Activated T-cell treated with anti-CD3 and anti-CD28 coated beads, Interleukin-2, amount 50 U/mL, for 48 hours (primary cell): ENCODE measurements at places on chromosomes 3 and 15.

DNA sequence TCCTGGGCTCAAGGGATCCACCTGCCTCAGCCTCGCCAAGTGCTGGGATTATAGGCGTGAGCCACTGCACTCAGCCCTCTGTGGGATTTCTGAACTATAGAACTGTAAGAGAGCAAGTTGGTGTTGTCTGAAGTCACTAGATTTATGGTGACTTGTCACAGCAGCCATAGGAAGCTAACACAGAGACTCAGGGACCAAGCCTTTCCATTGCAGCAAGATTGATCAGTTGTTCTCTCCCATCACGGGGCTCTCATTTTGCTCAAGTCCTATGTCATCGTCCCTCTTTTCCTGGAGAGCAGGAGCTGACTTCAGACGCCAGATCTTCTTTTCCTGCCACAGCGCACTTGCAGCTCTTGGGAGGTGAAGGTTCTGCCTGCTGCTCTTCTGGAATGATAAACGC, 61.0 kb downstream of the APBA2 start:
- DNase-seq, result no peak

DNA sequence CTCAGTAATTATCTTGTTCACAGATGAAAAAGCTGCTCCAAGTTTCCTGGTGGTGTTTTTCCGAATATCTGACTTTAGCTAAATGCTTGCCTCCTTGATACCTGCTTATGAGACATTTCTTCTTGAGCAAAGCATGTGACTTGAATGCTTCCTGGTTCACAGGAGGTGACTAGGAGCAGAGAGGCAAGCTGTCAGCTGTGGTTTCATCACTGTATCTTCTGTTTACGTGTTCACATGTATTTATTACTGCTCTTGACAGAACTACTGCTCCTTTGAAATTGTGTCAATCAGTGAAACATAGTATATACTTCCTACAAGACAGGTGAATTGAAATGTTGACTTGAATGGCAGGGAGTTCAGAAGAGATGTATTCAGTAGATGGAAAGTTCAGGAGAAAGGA, 8.9 kb upstream of the SPPL2A start:
- DNase-seq, result no peak

- no peak for DNase-seq
Measured at GRCh38 chr15:90478846-90479481, 50.8 kb upstream of the CRTC3 start.

GRCh38 chr3:37909067-37909911, 47.6 kb downstream of the CTDSPL start:
- DNase-seq, result no peak

DNA sequence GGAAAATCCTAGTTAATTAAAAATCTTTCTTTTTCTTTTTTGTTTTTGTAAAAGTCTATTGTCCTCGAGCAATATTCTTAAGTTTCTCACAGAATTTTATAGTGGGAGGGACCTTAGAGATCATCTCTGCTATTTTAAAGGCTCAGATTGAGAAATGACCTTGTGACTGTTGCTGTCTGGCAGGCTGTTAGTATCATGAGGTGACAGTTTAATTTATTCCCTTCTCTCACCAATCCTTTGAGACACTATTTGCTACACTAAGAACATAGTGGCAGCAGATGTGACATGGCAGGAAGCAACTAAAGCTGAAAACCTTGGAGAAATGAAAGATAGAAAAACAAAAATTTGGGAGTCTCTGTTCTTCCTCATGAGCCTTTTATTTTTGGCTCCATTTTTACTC, 24.9 kb downstream of the APPL1 start:
- no peak for DNase-seq

DNA sequence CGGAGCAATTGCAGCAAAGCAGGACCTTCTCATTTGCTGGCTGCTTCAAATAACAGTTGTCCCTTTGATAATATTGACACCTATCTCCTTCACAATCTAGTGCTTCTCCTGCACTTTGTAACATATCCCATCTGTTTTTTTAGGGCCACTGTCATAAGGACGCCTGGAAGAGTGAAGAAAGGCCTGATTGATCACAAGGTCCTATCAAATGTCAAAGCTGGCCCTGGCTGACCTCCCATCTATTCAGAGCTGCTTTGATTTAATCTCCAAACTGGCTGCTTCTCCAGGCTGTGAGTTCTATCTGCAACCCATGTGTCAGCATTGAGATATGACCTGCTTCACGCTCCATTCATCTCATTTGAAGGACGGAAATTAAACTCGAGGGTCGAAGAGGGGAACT, 601.2 kb upstream of the KCNMB2 start:
- DNase-seq, result no peak

- no peak for DNase-seq
Measured at GRCh38 chr15:98296653-98297052, 336.1 kb downstream of the ARRDC4 start.

- no peak for DNase-seq
Measured at GRCh38 chr3:23808525-23808924, 2.8 kb downstream of the UBE2E1 start.

DNA sequence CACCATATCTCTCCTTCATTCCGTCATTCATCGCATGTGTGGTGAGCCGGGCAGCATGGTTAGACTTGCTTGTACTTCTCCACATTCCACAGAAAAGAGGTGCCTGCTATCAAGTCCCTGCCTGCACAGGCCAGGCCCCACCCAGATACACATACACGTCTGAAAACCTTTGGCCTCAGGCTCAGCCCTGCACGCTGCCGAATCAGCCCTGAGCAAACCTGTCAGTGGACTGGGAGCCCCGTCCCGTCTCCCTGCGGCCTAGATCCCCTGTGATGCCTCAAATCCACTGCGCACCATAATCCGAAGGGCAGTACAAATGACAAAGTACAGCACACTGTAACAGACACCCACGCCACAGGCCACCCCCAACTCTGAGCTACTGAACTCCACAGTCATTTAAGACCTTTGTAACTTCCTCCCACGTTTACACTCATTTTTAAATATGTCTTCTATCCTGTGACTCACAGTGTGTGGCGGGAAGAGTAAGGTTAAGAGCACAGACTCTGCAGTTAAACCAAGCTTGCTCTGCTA, 67.1 kb downstream of the MB21D2 start:
- DNase-seq, result peak; percentile 71

GRCh38 chr3:112755845-112756613, 90.6 kb downstream of the CD200R1L start:
- no peak for DNase-seq

DNA sequence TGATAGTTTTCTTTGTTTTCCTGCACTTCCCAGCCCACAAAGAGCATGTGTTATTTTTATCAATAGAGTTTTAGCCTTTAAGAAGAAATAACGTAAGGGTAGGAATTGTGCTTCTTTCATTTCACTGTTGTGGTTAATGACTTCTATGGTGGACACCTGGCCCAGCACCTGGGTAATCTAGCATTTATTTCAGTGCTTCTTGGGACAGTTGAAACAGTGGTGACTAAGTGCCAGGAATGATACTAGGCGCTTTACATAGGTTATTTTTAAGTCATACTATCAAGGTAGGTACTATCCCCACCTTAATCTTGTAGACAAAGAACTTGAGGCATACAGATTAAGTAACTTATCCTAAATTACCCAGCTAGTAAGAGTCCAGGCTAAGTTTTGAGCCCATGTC, 243.8 kb downstream of the SOX2 start:
- DNase-seq, result no peak

DNA sequence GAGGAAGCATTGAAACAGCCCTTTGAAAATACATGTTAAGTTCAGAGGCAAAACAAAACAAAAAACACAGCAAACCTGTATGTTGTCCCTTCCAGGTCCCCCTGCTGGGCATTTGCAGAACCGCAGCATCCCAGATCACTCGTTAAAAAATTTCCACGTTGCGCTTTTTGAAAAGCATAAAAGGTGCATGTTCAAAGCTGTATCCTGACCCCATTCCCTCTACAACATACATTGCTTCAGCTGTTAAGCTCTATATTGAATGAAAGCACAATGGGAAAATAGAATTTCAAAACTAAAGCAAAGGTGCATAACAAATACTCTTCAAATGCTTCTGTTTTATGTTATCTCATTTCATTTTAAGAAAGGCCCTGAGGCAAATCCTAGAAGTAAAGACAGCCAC, 328.3 kb downstream of the THSD4 start:
- DNase-seq, result peak; percentile 63

GRCh38 chr3:5226783-5227182, 39.3 kb downstream of the EDEM1 start:
- no peak for DNase-seq

GRCh38 chr3:70010346-70010745, 10.8 kb downstream of the SAMMSON start:
- no peak for DNase-seq

DNA sequence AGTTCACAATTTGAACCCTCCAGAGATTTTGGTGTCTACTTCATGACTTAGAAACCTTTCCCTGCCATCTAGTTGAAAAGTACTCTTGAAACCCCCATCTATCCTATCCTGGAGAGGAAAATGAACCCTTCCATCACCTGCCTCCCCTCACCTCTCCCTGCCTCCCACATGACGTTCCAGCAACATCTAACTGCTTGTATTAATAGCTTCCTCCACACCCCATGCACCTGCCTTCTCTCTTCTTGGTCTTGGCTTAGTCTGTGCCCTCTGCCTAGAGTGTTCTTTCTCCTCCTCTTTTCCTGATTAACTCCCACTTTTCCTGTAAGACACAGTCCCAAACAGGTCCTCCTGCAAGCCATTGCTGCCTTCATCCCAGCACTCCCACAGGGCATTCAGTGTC, 107.8 kb downstream of the LIPC start:
- DNase-seq, result no peak

DNA sequence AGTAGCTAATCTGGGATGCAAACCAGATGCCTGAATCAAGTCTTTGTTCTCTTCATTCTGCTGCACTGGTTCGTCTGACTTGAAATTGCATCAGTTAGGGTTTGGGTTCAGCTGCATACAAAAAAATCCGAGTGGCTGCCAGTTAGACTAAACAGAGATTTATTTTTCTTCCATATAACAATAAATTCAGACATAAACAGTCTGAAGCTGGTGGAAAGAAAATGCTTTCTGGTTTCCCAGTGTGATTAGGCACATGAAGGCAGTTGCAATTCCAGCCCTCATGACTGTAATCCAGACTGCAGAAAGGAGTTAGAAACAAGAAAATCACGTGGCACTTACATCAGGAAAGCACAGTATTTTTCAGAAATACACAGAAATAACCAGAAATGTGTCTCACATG, 930.7 kb downstream of the MCTP2 start:
- no peak for DNase-seq

GRCh38 chr3:66538390-66538789, 37.6 kb upstream of the LRIG1 start:
- DNase-seq, result no peak

DNA sequence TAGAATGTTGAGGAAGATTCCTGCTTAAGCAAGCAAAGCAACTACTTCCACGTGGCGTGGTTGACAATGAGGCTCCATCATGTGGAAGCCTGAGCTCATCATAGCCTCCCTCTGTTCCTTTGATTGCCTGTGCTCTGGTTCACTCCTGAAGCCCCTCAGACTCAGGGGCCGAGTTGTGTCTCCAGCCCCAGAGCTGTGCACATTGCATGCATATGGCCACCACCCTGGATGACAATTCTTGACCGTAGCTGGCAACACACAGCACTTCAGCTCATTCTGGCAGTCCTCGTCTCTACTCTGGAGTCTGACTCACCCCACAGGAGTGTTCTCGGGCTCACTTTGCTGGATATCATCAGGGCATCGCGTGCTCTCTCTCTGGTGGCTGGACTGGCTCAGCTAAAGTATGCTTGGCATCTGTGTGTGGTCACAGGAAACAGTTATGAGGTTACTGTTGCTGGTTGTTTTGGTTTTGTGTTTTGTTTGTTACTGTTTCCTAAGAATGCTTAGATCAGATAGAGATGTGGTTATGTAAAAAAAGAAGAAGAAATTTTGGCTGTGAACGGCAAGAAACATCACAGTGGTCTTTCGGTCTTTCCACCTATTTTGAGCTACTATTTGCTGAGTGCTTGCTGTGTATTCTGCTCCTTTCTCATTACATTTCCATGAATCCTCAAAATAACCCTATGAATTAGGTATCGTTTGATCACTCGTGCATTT, 41.6 kb upstream of the MRPS22 start:
- DNase-seq, result no peak

DNA sequence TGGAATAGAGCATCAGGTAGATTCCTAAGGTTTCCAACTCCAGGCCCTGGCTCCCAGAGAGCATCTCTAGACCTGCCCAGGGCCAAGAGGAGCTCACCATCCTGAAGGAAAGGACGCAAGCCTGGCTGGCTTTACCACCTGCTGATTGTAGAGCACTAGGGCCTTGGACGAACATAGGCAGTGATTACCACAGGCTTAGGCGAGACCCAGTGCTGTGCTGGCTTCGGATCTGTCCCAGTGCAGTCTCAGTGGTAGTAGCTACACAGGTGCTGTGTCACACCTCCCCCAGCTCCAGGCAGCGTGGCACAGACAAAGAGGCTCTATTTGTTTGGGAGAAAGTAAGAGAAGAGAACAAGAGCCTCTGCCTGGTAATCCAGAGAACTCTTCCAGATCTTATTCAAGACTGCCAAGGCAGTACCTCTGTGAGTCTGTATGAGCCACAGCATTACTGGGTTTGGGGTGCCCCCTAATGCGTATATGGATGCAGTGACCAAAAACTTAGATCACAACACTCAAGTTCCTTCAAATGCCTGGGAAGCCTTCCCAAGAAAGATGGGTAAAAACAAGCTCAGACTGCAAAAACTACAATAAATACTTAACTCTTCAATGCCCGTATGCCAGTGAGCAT, 25.4 kb downstream of the ISG20 start:
- no peak for DNase-seq

DNA sequence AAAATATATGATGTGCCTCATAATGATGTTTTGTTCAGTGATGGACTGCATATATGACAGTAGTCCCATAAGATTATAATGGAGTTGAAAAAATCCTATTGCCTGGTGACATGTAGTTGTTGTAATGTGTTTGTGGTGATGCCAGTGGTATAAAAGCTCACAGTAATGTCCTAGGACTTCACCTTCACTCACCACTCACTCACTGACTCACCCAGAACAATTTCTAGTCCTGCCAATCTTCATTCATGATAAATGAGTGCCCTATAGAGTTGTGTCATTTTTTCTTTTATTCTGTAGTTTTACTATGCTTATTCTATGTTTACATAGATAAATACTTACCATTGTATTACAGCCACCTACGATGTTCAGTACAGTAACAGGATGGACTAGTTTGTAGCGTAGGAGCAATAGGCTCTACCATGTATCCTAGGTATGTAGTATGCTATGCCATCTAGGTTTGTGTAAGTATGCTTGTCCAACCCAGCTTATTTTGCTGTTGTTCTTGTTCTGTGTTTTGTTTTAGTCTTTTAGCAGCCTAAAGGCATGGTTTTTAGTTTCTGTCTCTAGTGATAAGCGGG, 88.5 kb upstream of the LRRFIP2 start:
- no peak for DNase-seq

DNA sequence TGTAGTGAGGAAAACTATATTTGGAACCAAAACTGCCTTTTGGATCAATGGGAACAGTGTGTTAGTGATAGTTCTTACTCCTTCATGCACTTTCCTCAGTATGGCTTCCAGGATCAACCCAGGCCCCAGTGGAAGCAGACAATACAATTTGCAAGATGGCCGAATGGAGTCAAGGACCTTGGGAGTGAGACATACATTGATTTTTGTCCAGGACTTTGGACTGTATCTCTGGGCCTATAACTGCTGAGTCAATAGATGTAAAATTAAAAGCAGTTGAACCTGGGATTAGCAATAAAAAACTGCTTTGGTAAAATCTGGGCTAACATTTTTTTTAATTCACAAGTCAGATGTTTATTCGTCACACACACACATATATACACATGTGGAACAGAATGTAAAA, 1.8 kb downstream of the ARRDC4 start:
- no peak for DNase-seq
